ENCODE measurements at places on chromosomes 12 and 14.

DNA sequence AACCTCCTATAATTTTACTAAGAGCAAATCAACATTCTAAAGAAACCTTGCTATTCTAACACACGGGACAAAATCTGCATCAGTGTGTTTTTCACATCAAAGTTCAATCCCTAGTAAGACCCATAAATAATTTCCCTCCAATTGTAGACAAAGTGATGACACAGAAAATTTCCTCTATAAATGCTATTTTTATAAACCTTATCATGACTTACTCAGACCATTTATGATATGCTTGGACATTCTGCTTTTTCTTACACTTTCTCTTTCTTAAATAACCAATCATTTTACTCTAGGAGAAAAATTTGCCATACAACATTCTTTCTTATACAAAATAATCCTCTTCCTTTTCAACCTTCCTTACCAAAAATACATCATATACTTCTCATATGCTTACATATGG lies 67.0 kb downstream of the SDR9C7 start:
- no peak for DNase-seq

DNA sequence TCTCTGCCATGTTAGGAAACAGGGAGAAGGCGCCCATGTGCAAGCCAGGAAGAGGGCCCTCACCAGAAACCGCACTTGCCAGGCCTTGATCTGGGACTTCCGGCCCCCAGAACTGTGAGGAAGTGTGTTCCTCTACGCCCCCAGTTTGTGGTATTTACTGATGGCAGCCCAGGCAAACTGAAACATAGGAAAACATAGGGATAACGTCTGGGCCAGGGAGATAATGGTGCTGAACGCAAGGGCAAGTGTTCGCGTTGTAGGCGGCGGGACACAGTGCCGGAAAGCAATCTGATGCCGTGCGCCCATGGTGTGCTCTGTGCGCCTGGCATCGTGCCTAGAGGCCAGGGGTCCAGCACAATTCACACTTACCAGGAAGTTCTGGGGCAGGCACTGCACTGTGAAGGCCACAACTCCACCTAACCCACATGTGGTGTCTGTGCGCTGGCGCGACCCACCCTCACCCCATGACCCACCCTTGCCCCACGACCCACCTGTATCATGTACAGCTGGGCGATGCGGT lies 53.6 kb downstream of the ARL6IP4 start:
- peak; percentile 74 for DNase-seq

- no peak for DNase-seq
Observed at GRCh38 chr12:75756111-75756510, 244.7 kb upstream of the KRR1 start.

GRCh38 chr12:26966842-26967241 lies 28.6 kb downstream of the FGFR1OP2 start:
- DNase-seq = no peak

GRCh38 chr12:18165422-18165871 lies 75.5 kb upstream of the RERGL start:
- no peak for DNase-seq

GRCh38 chr12:46579474-46579873 lies 206.9 kb upstream of the SLC38A2 start:
- no peak for DNase-seq

DNA sequence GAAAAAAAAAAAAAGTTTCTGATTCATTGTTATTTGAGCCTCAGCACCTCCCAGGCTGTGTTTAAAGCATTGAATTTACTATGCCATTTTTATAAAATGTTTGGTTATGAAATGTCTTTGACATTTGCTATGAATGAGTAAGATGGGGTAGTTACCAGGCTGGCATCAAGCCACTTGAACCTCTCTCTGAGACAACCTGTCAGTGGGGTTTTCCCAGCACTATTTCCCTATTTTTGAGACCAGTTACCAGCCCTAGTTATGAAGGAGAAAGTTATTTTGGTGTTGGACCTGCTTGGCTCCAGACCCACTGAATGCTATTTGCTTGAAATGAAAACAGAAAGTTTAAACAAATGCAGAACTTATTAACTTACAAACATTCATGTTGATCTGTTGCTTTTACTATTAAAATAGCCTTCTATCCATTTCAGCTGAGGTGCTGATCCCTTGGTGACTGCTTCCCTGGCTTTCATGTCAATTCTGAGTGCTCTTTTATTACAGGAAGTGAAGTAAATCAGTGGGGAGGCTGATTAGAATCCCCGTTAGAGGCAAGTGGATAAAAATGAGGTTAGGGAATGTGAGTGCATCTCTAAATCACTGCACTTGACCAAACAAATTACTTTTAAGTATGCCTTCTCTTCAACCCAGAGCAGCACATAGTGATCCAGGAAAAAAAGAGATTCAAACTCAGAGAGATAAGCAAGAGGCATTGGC lies 37.8 kb downstream of the LLPH start:
- DNase-seq = no peak

DNA sequence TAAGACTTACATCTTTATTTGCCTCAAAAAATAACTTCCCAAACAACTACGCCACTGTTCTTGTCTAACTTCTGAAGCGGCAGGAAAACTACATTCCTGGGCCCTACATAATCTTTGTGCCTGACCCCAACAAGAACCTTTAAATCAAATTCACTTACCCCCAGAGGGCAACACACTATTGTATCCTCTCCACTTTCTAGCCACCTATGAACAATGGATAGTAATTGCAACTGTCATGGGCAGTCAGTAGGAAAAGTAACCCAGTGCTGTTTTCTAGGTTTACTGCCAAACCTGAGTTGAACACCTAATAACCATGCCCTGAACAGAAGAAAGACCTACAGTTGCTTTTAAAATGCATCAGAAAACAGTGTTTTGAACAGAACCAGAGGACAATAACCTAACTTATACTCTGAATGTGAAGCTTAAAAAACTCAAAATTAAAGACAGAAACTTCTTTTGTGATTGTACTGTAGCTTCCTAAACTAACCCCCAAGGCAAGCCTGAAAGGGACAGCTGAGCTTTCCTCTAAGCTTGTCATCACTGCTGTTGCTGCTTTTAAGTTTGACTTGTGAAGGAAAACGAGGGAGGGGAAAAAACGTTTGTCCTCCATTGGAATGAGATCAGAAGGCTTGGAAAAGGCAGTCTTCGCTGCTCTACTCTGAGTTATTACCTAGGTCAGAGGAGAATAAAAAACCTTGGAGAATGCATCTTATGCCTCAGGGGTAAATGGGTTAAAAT lies 195.7 kb downstream of the SOX5 start:
- no peak for DNase-seq

DNA sequence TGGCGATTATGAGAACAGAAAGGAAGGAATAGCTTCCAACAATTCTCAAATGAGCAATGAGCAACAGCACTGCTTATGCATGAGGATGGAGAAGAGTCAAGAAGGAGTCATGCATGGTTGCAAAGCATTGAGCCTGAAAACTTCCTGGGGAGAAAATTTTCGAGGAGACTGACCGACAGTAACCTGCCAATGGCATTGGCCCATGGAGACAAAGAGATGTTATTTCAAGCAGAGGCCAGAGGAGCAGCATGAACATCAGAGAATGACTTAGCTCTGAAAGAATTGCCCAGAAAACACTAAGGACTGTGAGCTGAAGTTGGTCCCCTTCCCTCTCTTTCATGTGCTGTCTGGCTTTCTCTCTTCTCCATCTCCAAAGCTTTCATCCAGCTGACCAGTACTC lies 343.4 kb downstream of the ADAMTS20 start:
- DNase-seq = no peak

GRCh38 chr14:49105956-49106355 lies 480.2 kb downstream of the RPS29 start:
- no peak for DNase-seq

- no peak for DNase-seq
Observed at GRCh38 chr14:64727551-64728071, 23.4 kb downstream of the PLEKHG3 start.

DNA sequence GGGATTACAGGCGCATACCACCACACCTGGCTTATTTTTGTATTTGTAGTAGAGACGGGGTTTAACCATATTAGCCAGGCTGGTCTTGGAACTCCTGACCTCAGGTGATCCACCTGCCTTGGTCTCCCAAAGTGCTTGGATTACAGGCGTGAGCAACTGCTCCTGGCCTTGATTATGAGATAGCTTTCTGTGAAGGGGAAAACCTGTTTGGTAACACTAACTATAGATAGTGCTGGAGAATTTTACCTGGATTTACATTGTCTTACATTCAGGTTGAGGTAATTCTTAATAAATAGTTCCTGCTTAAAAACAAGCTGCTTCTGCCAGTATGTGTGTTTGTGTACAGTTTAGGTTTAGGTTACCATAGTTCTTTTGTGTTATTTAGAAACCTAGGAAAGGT lies 77.1 kb downstream of the MON2 start:
- no peak for DNase-seq

GRCh38 chr12:71009430-71010142 lies 89.0 kb upstream of the PTPRR start:
- peak; percentile 21 for DNase-seq

GRCh38 chr12:24778486-24779304 lies 170.2 kb downstream of the BCAT1 start:
- DNase-seq = peak; percentile 44

DNA sequence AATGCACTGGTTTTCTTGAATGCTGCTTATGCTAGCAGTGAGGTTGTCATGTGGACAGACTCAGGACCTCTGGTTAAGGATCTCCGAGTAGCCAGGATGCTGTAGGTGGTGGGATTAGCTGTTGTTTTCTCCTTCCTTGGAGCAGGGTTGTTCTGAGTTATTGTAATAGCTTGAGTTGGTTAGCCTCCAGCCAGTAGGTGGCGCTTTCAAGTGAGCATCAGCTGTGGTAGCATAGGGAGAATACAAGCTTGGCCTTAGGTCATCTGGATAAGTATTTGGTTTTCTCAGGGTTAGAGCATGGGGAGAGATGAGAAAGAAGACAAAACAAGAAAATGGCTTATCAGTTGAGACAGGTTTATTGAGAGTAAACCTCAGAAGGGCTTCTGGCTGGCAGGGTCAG lies 299.7 kb upstream of the FBXO33 start:
- peak; percentile 37 for DNase-seq

- no peak for DNase-seq
Observed at GRCh38 chr12:47312808-47313426, 233.2 kb upstream of the AMIGO2 start.

GRCh38 chr14:84991021-84991420 lies 538.9 kb upstream of the FLRT2 start:
- no peak for DNase-seq

GRCh38 chr12:111197376-111197944 lies 171.4 kb downstream of the PHETA1 start:
- DNase-seq = no peak

DNA sequence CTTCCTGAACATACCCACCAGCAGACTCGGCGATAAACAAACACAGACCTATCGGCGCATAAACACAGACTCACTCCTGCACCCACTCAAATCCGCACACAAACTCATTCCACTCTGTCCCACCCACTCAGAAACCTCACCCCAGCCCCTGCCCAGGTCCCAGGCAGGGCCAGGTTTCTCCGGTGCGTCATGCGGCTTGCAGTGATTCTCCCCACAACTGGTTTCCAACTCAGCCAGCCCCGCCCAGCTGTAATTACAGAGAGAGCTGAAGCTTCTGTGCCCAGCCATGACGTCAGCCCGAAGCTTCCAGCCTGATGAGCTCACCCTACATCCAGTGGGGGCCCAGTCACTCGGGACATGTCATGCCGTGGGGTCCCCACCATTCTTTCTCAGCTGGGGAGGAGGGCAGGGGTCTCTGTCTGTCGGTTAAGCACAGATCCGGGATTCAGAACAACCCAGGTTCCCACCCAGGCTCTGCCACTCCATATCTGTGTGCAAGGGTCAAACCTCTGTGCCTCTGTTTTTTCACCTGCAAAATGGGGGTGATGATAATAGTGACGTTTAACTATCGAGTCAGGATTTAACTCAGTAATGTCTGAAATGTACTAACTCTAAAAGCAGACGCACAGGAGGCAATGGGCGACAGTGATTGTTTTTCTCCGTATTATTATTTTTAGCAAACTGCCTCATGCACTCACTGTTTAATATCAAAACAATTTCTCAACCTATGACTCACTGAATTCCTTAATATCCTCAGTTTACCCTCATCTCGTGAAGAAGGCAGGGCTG lies 2.3 kb upstream of the HSPB8 start:
- no peak for DNase-seq

DNA sequence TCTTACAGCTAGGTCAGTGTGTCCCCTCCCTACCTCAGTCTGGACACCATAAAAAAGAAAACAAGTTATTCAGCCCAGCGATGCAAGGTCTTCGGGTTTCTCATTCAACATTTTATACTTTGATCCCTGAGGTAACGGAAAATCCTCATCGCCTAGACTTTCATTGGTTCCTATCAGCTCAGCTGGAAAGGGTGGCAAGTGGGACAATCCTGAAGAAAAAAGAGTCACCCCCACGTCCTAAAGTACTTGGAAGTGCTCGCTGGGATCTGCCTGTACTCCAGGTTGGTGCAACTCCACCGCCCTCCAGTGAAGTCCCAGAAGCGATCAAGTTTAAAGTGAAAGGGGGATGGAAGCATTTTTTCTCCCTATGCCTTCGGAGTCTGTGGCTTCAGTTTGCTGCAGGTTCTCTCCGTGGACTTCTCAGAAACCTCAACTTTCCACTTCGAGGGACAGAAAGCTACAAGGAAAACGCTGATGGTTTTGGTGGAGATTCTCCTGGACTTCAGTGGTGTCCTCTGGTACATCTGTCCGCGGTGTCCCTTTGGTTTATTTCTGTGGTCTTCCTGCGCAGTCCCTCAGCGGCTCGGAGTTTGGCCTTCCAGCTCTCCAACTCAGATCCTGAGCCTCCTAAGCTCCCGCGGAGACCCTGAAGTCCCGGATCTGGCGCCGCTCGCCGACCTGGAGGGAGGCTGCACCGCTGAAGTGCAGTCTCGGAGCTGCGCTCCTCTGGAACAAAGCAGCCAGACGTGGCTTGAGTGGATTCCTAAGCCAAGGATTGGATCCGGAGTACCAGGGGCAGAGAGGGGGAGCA lies 1.8 kb upstream of the LRFN5 start:
- no peak for DNase-seq

DNA sequence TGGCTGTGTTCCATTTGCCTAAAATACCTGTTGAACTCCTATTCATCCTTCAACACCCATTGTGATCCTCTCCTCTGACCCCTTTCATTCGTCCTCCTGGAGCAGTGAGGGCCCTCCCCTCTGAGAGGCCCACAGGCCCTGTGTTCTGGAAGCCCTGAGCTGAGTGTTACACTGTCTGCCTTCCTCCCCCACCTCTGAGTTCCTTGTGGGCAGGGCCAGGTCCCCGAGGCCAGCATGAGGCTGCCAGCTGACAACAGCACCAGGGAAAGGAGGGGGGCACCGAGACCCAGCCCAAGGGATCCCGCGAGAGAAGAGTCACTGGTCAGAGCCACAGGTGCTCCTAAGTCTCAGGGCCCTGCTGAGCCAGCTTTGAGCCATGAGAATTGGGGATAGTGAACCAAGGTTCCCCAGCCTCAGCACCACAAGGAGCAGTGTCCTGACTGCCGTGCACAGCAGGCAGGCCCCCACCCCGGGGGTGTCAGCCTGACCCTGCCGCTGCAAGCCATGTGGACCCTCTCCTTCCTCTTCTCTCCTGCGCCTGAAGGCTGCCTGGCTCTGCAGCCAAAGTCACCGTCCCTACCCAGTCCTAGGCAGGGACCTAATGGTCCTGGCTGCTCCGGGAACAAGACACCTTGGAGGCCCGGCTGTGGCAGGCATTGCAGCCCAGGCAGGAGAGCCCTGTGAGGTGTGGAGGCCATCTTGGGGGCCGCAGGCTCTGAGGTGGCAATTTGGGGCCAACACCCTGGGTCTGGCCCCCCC lies 52.5 kb downstream of the BEGAIN start:
- DNase-seq = peak; percentile 24

- DNase-seq = no peak
Observed at GRCh38 chr14:58866391-58866790, 228.6 kb downstream of the DACT1 start.

- DNase-seq = no peak
Observed at GRCh38 chr12:125860672-125861288, 795.5 kb downstream of the AACS start.

- DNase-seq = no peak
Observed at GRCh38 chr12:16130343-16130742, 147.1 kb downstream of the SLC15A5 start.
